Caki2 (cell line): ENCODE measurements at places on chromosomes 3 and 15.

DNA sequence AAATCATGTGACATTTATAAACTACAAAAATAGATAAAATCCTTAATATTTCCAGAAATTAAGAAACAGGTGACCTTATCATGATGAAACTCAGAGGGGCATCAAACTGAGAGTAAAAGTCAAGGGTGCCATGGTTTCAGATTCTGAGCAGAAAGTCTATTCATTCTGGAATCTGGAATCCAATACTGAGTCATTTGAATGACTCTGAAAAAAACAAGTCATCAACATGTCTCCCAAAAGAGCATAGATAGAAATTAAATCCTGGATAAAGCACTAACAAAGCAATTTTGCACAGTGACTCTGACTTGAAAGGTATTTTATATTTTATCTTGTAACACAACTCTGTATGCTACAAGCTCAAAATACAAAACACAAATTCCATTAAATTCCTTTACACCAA is 23.4 kb downstream of the STAC start:
- no peak for DNase-seq

GRCh38 chr3:167051421-167051820 is 328.7 kb downstream of the ZBBX start:
- DNase-seq, result no peak

GRCh38 chr3:100087198-100087597 is 27.1 kb downstream of the FILIP1L start:
- peak; percentile 70 for DNase-seq

DNA sequence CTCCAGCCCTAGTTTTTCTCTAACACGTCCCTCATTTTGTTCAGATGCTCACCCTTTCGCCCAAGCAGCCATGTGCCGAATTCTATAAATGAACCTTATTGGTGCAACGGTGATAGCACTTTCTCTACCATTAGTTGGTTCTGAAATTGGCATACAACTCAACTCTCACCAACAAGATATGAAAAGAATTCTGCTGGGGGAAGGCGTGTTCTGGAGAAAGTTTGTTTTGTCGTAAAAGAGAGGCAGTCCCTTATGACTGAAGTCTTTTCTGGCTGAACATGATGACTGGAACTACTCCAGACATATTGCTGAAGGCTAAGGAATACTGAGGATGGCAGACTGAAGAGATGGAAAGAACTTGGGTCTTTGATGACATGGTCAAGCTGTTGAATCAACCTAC is 91.8 kb upstream of the UBE2E2 start:
- DNase-seq, result no peak

GRCh38 chr15:90580946-90581345 is 51.2 kb downstream of the CRTC3 start:
- DNase-seq, result no peak

DNA sequence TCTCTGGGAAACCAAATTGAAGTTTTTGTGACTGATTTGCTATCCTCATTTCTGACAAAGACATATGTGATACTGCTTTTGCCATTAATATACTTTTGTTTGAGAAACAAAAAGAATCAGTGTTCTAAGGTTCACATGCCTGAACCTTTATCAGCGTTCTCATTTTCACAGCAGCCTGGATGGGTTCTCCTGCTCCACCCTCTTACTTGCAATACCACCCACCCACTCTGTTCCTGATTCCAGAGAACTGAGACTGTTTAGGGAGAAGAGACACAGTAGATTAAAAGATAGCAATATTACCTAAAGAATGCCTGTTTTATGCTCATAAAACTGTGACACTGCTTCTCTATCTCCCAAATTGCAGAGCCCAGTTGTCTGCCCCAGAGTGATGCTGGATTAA is 25.8 kb upstream of the ARL6 start:
- DNase-seq, result no peak

- DNase-seq, result no peak
These were observed 178.4 kb downstream of the ARRDC4 start for GRCh38 chr15:98138910-98139309.

DNA sequence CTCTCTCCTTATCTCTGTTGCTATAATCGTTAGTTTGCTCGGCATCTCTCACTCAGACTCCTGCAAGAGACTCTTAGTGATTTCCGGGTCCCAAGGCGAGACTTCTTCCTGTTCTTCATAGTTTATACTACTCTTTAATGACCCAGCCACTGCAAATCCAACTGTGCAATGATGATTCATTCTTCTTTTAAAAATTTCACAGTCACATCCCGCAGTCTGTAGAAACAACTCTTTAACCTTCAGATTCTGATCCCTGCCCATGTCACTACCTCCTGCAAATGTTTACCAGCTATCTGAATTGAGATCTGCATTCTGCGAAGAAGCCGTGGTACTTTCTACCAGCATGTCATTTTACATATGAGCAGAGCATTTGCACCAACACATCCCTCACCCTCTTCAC is 2.8 kb upstream of the VGLL3 start:
- no peak for DNase-seq

DNA sequence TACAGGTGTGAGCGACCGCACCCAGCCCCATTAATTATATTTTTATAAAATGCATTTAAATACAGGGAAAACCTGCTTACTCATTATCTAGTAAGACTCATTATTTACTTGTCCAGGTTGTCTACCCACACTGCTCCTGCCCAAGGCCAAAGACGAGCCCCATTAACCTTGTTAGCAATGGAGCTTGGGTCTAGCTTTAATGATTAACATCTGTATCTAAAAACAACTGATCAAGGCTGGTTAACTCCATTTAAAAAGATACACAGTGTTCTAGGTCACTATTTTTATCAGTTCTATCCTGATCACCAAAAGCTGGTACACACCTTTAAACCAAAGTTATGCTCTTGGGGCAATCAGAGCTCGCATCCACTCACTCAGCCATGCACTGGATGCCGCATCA is 10.4 kb upstream of the NCKIPSD start:
- DNase-seq, result peak; percentile 52

GRCh38 chr15:90025489-90026033 is 24.4 kb downstream of the ZNF710 start:
- no peak for DNase-seq

DNA sequence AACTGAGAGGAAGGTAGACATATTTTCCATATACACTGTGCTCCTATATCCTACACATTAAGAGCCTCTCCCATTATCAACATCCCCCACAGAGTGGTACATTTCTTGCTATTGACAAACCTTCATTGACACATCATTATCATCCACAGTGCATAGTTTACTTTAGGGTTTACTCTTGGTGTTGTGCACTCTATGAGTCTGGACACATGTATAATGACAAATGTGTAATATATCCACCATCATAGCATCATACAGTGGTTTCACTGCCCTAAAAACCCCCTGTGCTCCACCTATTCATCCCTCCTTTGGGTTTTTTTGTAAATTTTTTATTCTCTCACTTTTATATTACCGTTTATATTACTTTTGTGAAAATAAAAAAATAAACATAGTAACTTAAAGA is 22.2 kb upstream of the CLDN18 start:
- no peak for DNase-seq

- DNase-seq, result peak; percentile 70
These were observed at the start of gene GMNC for GRCh38 chr3:190862209-190863118. TSS of gene GMNC (minus strand) at chr3:190862694. CDS start at chr3:190862615, 79 bp downstream.

DNA sequence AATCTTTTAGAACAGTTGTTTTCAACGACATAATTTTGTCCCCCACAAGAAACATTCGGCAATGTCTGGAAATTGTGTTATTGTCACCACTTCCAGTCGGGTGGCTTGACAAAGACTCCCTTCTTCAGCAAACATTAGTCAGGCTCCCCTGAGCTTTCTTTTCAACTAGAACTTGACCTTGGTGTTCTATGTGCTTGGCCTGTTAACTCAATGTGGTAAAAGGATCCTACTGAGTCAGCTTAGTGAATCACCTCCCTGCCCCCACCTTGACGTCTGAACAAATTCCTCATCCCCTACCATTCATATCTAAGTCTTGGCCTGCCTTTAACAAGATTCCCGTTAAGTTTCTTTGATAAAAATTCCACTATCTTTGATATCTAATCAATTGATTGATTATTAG is 465.0 kb upstream of the ROBO1 start:
- peak; percentile 67 for DNase-seq

GRCh38 chr3:120983321-120983665 is 75.3 kb downstream of the STXBP5L start:
- no peak for DNase-seq

- DNase-seq, result no peak
These were observed 123.0 kb upstream of the PROK2 start for GRCh38 chr3:71907996-71908395.

DNA sequence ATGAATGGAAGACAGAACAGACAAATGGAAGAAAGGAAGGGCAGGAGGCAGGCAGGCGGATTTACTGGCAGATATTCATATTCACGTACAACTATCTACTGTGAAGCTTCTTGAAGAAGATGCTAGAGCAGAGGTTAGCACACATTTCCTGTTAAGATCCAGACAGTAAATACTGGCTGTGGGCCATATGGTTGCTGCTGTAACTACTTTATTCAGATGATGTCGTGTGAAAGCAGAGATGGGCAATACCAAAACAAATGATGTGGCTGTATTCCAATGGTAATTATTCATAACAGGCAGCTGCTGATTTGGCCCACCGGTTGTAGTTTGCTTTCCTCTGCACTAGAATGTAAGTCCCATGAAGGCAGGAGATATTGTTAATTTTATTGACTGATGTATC is 115.7 kb upstream of the PRTG start:
- DNase-seq, result no peak

DNA sequence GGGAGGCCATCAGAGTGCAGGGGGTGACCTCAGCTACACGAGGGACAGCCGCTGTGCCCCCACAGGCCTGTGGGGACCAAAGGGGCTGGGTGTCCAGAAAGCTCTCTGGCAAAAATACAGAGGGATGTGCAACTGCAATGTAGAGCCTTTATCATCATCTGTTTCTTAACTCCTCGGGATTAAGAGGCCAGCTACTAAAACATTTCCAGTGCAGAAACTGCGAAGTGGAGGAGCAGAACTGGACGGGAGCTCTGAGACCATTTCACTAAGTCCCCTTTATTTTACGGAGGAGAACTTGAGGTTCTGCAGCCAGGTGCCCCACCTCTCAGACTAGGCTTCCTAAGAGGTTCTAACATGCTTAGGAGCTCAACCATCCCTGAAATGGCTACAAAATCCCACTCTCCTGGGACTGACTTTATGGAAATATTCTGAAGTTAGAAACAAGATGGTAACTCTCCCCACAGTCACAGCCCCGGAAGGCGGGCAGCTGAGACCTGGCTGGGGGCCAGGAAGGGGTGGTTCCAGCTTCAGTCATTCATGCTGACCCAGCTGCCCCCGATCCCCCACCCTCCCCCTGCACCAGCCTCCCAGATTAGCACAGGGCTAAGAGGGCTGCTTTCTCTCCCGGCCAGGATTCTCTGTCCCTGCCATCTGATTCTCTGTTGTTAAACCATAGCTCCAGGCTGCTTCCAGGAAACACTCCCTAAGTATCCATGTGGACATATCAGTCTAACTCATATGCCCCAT is 40.3 kb downstream of the UMPS start:
- no peak for DNase-seq

GRCh38 chr3:58281069-58281468 is 25.0 kb upstream of the RPP14 start:
- no peak for DNase-seq

DNA sequence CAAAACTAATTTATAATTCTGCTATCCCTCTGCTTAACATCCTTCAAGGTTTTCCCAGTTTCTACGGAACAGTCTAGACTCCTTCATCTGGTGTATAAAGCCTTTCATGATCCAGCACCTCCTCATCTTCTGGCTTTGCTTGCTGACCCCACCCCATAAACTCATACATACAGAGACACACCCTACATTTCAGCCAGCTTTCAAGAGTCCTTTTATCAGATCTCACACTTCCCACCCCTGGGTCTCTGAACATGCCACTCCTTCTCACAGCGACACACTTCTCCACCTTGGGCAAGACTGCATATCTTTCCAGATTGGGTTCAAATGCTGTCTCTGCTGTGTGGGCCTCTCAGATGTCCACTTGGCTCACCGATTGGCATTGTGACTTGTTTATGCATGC is 166.8 kb upstream of the LPP start:
- no peak for DNase-seq

GRCh38 chr15:43433661-43434303 is 59.2 kb downstream of the TP53BP1 start:
- DNase-seq, result no peak
